Progenitor cell of endocrine pancreas (in vitro differentiated cells): ENCODE measurements at places on chromosomes 4 and X. TPM values are rescaled to one million over a fixed set of nuclear protein-coding genes. Genes with fewer than 3 reads are reported as not detected.

The SORCS2 gene
- total RNA-seq, result 2.2 and 2.9 TPM in 2 replicates

The PNMA3 gene
- 31.1 and 32.8 TPM in 2 replicates for total RNA-seq

The MAGEC2 gene
- not detected in 2 replicates for total RNA-seq

The NRK gene
- total RNA-seq, result 7.1 and 9.8 TPM in 2 replicates

The CT83 gene
- not detected in 2 replicates for total RNA-seq

The CXCL8 gene
- total RNA-seq, result 0.84 and 1.1 TPM in 2 replicates

The SLC49A3 gene
- total RNA-seq, result 12.9 and 13.1 TPM in 2 replicates

The EDNRA gene
- 12.2 and 13.3 TPM in 2 replicates for total RNA-seq

The SLC10A4 gene
- total RNA-seq, result 2.5 and 2.7 TPM in 2 replicates

The MEPE gene
- total RNA-seq, result not detected in 2 replicates

The KIT gene
- 20.7 and 20.9 TPM in 2 replicates for total RNA-seq
